Activated CD4-positive, CD25-positive, alpha-beta regulatory T cell treated with anti-CD3 and anti-CD28 coated beads, Interleukin-2, amount 50 U/mL, for 24 hours (primary cell): ENCODE measurements at places on chromosomes 16 and 17.

DNA sequence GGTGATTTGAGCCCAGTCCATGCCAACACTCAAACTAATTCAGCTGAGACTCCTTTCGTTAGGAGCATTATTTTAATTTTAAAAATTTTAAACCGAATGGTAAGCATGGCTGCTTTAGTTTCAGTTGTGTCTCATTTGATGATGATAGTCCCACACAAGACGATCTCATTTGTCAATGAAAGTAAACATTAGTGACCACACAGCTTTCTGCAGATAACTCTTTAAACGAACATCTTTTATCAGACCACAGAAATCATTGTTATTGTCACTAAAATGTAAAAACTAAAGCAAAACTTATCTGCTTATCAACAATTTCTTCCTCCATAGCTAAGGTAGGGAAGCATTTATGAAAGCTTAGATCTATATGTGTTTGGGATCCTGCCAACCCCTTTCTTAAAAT, 382.2 kb downstream of the ZFHX3 start:
- ATAC-seq = no peak

GRCh38 chr17:18203308-18203707, 19.7 kb downstream of the ALKBH5 start:
- ATAC-seq = no peak

- ATAC-seq = no peak
Observed at GRCh38 chr17:43030137-43030767, 5.2 kb downstream of the RND2 start.

GRCh38 chr16:64964126-64964540, 157.7 kb downstream of the CDH11 start:
- no peak for ATAC-seq

GRCh38 chr17:35801583-35802224, 6.3 kb upstream of the MMP28 start:
- ATAC-seq = no peak

DNA sequence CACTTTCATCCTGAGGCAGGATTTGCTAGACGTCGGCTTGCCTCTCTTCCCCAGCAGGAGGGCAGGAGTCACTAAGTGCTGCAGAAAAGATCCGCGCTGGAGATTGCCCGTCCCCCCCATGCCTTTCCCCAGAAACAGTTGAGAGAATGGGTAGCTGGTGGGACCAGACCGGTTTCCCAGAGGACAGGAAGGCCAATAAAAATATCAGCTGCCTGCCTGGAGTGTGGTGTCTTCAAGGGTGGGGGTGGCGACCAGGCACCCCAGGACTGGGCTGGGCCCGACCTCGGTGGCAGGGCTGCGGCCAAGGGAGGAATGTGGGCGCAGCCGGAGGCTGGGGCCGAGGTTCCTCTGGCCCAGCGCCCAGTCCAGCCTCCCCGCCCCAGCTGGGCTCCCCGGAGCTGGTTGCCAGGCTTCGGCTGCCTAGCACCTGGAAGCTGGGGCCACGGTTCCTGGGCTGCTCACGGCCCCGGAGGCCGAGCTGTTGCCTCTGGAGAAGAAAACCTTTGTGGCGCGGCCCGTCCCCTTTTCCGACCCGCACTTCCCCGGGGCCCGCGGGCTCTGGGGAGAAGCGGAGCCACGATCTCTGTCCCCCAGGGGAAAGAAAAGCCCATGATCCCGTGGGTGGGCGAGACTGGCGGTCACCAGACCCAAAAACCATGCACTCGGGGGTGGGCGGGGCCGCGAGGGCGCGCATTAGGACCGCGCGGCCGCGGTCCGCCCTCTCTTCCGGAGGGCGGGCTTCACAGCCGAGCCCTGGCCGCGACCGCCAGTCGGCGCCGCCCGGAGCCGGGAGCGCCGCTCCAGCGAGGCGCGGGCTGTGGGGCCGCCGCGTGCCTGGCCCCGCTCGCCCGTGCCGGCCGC, at the start of gene TRAF4:
TRAF4 (plus strand) TSS at position 769 of the 861 bp plus-strand sequence. CDS start 102 bp downstream, outside the sequence.
- peak; percentile 90 for ATAC-seq

GRCh38 chr16:25051406-25052150, 36.4 kb upstream of the ARHGAP17 start:
- peak; percentile 25 for ATAC-seq

DNA sequence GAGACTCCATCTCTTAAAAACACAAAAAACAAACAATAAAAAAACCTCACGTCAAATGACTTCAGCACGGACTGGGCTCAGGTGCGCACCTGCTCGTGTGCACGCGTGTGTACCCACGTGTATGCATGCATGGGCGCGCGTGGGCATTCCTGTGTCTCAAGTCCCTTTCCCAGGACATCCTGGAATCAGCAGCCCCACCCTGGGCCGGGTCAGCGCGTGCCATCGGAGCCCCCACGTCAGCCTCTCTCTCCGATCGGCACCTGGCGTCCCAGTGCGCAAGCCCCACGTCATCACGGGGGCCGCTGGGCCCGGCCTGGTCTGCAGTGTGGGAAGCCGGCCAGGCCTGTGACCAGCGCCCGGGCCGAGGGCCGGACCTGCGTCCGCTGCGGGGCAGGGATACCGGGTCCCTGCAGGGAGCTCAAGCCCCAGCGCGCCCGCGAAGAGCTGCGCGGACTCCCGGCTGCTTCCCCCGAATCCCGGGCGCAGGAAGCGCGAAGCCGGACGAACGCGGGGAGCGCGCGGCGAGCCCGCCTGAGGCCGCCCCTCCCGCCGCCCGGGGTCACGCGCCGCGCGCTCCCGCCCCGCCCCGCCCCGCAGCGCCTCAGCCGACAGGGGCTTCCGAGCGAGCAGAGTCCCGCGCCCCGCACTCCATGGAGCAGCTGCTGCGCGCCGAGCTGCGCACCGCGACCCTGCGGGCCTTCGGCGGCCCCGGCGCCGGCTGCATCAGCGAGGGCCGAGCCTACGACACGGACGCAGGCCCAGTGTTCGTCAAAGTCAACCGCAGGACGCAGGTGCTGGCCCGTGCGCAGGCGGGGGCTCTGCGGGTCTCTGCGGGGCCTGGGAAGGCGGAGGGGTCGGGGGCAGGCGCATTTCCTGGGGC, at the start of gene FN3K:
FN3K (plus strand) TSS at position 629 of the 880 bp plus-strand sequence; CDS start at position 651, 22 bp downstream.
- ATAC-seq = peak; percentile 38

DNA sequence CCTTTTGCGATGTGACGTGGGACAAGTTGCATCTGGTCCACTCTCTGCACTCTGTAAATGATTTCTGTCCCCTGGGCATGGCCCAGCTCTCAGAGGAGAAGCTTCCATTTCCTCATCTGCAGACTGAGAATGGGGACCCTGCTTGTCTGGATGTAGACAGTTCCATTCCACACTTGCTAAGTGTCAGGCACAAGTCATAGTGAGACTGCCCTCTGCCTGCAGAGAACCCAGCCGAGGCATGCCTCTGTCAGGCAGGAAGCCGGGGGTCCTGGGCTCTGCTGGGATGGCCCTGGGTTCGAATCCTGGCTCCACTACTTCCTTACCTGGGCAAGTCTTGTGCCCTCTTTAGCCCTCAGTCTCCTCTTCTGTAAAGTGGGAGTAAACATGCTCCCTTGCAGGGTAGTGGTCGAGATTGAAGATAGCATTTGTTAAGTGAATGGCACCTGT, 4.1 kb downstream of the MAP2K3 start:
- ATAC-seq = no peak

- no peak for ATAC-seq
Observed at GRCh38 chr16:54051821-54052220, 234.8 kb downstream of the IRX3 start.

- no peak for ATAC-seq
Observed at GRCh38 chr17:29687596-29687995, 64.9 kb upstream of the CORO6 start.

DNA sequence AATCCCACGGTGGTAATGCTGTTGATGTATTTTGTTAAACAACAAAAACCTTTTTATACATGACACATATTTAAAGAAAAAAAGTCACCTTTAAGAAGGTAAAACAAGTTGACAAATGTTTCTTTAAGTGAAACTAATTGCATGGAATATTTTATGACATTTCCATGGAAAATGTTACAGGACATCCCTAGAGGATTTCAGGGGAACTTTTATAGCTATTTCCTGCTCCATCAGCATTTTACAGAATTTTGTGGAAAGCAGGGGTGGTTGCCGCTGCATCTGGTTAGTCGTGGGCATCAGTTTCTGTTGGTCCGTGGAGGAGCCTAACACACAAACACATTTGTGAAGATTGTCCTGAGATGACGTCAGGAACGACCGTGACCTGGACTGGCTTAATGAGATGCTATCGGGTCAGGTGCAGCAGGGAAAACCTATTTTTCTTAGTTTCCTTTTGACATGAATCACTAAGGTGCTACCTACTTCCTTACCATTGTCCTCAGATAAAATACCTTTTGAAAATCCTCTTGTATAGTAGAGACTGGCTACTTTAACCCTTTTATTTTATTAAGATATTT, 305.1 kb downstream of the MAP2K6 start:
- no peak for ATAC-seq

DNA sequence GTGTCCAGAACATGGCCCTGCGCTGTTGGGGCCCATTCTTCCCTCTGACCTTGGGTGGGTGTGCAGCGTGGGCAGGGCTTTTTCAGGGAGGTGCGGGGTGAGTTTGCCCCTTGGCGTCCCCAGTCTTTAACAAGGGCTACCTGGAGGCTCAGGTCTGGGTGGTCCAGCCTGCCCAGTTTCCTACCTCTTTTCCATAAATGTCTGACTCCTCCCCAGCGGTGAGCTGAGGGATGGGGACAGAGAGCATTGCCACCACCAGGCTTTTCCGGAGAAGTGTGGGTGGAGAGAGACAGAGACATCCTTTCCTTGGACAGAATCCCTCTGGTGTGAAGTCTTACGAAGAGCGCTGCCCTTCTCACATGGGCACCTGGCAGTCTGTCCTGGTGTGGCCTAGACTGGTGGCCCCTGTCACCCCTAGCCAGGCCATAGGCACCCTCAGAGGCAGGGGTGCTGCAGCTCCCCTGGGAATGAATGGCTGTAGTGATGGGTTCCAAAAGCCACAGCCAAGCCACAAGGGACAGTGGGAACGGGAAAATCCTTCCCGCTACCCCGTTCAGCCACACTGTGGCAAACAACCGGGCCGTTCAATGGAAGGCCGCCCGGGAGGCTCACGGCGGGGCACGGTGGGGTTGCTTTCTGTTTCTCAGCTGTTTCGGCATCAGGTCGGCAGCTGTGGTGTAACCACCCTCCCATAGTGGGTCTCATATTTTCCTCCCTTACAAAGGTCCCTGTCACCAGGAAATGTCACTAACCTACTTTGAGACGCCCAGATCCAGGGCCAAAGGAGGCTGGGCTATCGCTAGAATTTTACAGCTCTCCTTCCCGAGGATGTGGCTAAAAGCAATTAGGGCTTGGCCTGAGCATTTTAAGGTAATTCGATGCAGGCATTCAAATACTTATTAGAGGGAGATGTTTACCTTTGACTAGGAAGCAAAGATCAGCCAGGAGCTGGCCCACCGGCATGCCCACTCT, 61.9 kb upstream of the GSE1 start:
- no peak for ATAC-seq
